Femur (tissue), 1 donor: ENCODE measurements at places on chromosomes 7 and 10.
A peak's percentile ranks its signal among the peaks of the same experiment; 100 is the strongest.

GRCh38 chr7:116799916-116800315 is 62.5 kb upstream of the CAPZA2 start:
- no peak for DNase-seq

GRCh38 chr10:103078309-103078615 is 114.8 kb downstream of the NT5C2 start:
- DNase-seq: no peak

DNA sequence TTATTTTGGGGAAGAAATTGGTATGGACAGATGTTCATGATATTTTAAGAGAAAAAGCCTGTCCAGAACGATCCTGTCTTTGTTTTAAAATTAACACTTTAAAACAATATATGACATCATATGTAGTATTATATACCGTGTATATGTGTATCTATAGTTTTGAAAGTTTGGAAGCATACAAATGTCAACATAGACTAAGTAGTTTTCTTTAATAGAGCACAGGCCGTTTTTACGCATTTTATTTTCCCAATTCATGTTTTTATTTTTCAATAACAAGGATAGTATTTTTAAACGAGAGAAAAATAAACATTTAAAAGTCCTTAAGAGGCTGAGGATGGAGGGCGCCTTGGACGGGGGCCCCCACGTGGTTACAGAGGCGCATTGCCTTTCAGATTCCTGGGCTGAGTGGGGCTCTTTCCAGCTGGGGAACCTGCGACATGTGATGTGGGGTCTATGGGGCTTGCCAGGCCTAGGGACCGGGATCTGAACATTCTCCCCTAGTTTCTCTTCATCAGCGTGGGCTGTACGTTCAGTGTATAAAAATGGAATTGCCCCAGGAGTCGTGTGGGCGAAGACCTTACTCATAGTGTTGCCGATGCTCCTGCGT is 127.8 kb upstream of the ZNF746 start:
- peak; percentile 47 for DNase-seq

DNA sequence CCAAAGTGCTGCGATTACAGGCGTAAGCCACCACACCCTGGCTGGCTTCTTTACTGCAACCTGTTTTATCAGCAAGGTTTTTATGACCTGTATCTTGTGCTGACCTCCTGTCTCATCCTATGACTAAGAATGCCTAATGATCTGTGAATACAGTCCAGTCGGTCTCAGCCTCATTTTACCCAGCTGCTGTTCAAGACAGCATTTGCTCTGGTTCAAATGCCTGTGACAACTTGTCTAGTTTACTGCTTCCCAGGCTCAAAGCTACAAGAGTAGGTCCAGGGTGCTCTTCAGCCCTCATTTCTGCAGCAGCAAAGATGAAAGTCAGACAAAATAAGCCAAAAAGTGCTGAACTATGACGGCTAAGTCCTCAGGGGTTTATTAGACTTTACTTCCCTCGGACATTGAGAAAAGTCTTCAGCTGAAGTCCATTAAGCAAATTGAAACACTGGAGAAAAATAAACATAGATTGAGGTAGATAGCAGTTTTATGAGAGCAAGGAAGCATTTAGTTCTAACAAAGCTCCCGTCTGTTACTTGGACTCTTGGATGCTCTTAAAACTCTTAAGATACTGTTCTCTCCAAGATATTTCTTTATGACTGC is 12.5 kb upstream of the LYZL1 start:
- no peak for DNase-seq

- peak; percentile 41 for DNase-seq
Measured at GRCh38 chr10:63596924-63597323, 75.7 kb downstream of the REEP3 start.

DNA sequence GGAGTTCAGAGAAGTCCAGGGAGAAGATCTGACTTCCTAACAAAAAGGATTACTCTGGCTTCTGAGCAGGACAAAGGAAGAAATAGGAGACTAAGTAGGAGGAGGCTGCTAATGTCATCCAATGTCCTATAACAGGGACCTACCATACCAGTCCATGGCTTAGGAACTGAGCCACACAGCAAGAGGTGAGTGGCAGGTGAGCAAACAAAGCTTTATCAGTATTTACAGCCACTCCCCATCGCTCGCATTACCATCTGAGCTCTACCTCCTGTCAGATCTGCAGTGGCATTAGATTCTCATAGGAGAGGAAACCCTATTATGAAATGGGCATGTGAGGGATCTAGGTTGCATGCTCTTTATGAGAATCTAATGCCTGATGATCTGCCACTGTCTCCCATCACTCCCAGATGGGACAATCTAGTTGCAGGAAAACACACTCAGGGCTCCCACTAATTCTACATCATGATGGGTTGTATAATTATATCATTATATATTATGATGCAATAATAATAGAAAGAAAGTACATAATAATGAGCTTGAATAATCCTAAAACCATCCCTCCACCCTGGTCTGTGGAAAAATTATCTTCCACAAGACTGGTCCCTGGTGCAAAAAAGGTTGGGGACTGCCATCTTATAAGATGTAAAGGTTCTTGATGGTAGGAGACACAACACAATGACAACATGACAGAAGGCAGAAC is 487.4 kb downstream of the PLXDC2 start:
- DNase-seq: no peak

GRCh38 chr7:46968003-46968402 is 613.9 kb downstream of the TNS3 start:
- DNase-seq: no peak

DNA sequence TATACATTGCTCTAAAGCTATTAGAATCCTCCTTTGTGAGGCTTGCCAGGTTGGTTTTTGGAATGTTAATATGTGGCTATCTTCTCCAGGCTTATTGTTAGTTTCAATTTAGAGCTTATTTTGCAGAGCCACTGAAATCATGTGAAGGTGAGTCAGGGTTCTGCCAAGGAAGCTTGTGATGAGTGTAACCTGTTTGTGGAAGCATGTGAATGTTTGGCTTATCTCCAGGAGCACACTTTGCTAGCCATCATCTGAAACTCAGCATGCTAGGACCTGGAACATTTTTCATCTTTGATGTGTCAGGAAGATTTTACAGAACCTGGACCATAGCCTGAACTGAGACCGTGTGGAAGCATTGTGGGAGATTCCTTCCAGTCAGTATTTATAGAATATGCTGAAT is 197.3 kb downstream of the PPP1R9A start:
- no peak for DNase-seq
